Fibroblast of skin of right biceps (primary cell): ENCODE measurements at places on chromosomes 4 and X.

- DNase-seq: peak; percentile 81
Measured at GRCh38 chrX:123803331-123803983, 56.4 kb upstream of the XIAP start.

DNA sequence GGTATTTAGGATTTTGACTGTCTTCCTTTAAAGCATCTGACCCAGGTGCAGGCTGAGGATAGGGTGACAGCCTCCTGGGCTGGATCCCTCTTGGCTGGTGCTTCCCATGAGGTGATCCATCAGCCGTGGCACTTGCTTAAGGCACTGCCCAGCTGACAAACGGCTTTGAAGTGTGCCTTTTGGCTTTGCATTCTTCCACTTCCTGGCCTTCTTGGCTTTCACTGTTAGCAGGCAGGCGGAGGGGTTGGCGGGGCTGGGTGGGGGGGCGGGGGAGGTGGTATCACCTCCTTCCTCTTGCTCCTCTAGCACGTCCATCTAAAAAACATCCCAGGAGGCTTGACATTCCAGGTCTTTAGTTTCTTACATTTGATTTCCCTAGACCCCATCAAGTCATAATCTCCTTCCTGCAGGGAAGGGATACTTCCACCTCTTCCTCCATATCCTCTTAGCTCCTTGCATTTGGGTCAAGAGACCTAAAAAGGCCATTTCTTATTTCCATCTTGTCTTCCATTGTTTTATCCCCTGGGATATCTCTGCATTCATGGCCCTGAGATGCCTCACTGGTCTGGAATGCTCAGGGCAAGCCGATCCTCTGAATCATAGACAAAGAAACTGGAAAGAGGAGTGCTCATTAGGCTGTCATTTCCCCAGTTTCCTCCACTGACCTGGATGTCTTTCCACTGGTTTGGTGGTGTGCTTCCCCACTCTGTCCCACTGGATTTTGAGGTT is 11.3 kb upstream of the APLN start:
- peak; percentile 91 for DNase-seq

DNA sequence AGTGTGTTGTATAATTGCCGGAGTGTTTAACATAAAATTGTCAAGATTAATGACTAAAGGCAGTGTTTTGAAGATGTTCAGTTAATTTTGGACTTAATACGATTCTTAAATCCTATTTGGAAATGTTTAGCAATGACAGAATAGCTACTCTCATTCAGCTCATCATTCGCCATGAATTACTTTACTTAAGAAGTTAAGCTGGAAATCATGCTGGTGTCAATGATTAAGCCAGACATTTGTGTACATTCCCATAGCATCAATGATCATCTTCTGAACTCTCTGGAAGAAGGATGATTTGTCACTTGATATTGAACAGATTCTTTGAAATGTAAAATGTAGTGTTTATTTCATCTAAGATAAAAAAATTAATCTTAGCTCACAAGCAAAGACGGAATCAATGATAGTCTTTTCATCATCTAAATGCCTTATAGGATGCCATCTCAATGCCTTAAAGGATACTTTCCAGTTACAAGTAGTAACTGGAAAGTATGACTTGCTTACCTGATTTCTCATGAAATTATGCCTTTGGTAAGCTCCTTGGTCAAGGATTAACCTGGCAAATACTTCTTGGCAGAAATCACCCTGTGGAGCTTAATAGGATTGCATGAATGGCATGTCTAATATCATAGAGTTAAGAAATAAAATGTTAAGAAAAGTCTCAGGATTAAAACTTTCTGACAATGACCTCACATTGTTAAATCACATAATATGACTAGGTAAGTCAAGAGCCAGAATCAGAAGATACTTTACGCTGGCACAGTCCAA is 515.5 kb upstream of the AGA start:
- DNase-seq: peak; percentile 19

- DNase-seq: peak; percentile 87
Measured at GRCh38 chr4:74473155-74473811, 28.3 kb downstream of the AREG start.

DNA sequence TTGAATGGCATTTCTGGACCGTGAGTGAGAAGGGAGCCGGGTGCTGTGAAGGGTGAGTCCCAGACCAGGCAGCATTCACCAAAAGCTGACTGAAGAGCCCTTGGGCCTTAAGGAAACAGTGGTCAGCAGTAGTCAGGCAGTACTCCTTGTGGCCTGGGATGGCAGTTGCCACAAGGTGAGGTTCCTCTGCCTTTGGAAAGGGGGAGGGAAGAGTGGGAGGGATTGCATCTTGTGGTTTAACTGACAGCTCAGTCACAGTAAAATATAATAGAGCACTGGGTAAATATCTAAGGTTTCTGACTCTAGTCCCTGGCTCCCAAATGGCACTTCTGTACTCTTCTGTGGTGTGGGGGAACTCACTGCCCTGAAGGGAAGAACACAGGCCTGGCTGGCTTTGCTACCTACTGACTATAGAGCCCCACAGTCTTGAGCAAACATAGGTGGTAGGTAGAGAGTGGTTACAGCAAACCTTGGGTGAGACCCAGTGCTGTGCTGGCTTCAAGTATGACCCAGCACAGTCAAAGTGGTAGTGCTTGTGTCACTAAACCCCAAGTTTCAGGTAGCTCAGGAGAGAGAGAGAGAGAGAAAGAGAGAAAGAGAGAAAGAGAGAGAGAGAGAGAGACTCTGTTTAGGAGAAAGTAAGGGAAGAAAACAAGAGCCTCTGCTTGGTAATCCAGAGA is 154.2 kb downstream of the TEX11 start:
- no peak for DNase-seq

DNA sequence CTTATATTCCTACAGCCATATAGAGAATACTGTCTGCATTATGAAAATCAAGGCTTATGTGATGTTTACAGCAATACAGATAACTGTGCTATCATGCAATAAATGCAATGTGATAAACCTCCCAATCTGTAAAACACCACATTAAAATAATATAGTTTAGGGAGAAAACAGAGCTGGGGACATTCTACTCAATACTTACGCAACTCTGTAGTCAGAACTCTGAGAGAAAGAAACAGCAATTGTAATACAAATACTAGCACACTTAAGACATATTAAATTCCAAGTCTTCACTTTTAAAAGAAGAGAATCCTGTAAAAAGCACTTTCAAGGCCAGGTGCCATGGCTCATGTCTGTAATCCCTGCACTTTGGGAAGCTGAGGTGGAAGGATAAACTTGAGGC is 61.4 kb downstream of the ANKRD17 start:
- DNase-seq: no peak

DNA sequence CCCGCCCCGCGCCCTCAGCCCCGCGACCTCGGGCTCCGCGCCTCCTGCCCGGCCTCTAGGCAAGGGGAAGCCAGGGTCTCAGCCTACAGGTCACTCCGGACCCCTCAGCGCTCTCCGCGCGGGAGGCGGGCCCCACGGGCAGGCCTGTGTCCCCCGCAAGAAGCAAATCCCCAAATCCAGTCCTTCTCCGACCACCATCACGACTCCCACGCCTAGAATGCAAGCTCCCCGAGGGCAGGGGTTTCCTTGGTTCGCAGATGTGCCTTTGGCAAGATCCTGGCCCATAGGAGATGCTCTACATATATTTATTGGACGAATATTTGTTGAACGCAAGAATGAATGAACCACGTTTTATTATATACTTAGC is 260 bp upstream of the CCDC149 start:
- no peak for DNase-seq

- DNase-seq: peak; percentile 30
Measured at GRCh38 chr4:72366601-72367000, 202.4 kb downstream of the ADAMTS3 start.
